ENCODE measurements at places on chromosomes 3 and 15.

GRCh38 chr15:39909007-39909406 lies 11.1 kb downstream of the GPR176 start:
- DNase-seq = no peak

DNA sequence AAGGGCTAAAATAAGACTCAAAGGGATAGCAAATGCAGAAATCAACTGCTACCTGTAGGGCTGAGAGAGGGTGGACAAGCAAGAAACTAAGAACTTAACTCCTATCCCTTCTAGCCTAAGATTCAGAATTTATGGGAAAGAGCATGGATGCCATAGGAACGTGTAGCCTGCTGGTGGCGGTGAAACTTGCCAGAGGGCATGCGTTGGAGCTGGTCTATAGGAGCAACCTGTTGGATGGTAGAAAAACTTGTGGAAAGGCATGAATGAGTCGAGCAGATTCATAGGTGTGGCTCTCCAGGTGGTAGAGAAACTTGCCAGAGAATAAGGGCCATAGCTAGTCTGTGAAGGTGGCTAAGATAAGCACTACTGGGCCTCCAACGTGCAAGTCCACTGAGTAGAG lies 137.2 kb downstream of the DOCK3 start:
- DNase-seq = no peak

DNA sequence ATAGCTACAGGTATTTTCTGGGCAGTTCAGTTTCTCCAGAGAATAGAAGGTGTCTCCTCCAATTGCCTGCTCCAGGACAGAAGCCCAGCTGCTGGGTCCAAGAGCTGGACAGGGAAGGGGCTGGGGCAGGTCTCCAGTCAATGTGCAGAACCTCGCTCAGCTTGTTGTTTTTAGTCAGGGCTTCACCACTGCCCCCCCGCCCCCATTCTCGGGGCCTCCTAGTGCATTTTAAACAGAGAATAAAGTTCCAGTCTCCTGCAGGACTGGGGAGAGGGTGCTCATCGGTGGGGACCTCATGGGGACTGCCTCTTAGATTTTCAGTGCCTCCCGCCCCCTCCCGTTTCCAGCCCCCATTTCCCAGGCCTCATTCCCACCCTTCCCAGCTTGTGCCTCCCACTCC lies 216.6 kb downstream of the XXYLT1 start:
- DNase-seq = no peak

DNA sequence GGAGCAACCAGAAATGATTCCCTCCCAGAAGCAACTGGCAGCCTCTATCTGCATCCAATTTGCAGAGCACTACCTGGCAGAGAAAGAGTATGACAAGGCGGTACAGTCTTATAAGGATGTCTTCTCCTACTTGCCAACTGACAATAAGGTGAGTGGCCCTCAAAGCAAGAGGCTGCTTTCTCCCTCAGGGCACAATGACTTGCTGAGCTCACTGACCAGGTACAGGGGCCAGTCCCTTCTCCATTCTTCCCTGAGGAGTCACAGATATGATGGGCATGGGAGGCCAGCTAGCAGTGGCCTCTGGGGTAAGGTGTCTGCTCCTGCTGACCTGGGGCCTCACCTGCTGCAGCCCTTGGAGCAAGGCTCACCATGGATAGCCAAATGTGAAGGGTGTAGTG lies 20.3 kb downstream of the CSRNP1 start:
- DNase-seq = no peak

DNA sequence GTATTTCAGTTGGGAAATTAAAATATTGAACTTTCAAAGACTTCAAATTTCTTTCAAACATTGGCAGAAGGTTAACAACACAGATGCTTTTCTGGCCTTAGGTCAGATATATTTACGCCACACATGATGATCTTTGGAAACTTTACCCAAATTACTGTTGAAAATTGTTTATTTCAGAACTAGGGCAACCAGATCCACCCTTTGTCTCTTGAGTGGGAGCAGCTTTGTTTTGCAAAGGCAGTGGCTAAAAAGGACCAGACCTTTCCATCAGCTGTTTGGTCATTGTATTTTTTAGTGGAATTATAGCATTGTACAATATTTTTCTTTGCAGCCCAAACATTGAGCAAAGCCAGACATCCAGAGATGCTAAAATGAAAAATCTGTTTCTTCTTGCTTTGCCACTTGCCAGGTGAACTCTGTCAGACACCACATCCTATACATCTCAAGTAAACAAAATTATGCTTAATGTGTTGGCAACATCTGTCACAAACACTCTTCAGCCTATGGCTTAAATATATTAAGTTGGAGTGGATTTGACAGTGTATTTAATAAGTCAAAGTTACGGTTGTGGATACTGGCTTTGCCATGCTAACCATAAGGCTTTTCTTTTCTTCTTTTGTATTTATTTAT lies 651.9 kb downstream of the RBMS3 start:
- DNase-seq = no peak

GRCh38 chr15:99181545-99181971 lies 67.8 kb downstream of the TTC23 start:
- DNase-seq = peak; percentile 5

DNA sequence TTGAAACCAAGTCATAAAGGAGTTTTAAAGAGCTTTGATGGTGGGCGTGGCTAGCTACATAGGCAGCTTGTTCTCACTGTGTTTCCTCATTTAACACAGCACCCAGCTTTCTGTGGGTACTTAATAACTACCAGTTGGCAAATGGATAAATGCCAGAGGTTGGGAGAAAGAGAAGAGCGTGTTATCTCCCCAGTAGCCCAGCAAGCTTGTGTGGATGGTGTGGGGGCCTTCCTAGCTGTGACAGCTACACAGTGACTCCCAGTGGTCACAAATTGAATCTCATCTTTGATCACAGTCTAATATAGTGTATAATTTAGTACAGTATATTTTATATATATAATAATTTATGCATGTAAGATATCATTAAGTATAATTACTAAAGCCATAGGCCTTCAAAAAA lies 984.1 kb downstream of the EPHA3 start:
- DNase-seq = no peak

- no peak for DNase-seq
Measured at GRCh38 chr15:26758079-26758478, 14.8 kb downstream of the GABRB3 start.

DNA sequence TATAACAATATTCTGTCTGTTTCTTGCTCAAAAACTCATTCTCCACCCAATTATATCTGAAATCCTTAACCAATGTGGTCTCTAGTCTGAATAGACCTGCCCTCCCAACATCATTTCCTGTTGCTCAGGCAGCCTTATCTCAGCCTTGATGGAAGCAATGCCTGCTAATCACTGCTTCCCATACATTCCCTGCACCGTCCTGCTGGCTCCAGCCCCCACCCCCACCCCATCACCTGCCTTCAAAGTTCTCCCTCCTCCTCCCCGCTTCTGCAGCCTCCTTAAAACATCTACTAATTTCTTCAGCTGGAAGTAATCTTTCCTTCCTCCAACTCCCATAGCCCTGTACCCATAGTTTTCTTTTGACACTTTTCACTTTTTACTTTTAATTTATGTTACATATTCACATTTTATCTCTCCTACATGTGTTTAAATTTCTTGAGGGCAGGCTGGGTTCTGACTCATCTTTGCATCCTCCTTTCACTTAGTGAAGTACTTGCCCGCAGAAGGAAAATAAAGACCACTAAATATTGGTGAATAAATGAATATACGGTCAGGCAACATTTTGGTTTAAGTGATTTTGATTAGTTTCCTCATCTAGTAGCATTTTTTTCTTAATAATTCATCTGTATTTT lies 98.2 kb downstream of the MEIS2 start:
- no peak for DNase-seq

DNA sequence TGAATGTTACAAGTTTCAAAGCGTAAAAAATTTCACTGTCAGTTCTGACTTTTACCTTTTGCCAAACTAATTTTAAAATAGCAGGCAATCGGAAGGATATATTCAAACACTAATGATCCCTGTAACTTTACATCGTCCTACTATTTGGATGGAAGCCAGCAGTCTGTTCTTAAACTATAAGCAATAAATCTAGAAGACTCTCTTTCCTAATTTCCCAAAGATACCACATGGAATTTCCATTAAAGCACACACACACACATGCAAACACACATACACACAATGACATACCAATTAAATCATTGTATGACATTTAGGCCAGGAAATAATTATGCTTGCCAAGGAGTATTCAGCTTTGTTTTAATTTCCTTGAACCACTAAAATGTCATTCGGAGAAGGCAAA lies 32.0 kb downstream of the IL17RD start:
- DNase-seq = no peak

GRCh38 chr15:41941644-41942415 lies 30.5 kb downstream of the EHD4 start:
- no peak for DNase-seq

- DNase-seq = no peak
Measured at GRCh38 chr3:151085889-151086483, 522 bp downstream of the MED12L start.

GRCh38 chr15:63038926-63039673 lies 3.4 kb upstream of the TPM1 start:
- DNase-seq = no peak

- no peak for DNase-seq
Measured at GRCh38 chr3:38823722-38824121, 7.7 kb upstream of the SCN10A start.

DNA sequence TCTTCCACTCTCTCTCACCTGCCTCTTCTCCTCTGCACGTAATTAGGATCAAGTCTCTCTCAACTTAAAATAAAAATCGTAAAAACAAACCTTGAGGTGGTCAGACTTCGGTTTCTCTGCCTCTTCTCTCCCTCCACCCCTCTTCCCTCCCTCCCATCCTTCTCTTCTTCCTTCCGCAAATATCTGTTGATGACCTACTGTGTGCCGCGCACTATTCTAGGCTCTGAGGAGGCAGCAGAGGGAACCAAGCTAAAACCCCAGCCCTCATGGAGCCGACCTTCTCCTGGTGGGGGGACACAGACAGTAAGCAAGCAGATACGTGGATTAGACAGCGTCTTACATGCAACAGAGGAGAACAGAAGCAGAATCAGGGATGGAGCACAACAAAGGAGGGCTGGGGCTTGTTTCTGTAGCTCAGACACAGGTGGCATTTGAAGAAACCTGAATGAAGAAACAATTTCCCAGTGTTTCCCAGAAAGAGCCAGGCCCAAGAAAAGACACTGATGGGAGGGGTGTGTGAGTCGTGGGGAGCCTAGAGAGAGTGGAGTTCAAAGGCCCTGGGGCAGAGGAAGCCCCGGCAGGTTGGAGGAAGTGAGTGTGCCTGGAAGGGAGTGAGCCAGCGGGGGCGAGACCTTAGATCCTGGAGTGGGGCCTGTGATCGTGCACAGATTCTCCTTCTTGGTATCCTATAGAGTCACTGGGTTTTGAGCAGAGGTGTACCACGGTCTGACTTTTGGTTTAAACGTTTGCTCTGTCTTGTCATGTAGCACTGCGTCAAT lies 80.5 kb downstream of the TOP2B start:
- DNase-seq = no peak

DNA sequence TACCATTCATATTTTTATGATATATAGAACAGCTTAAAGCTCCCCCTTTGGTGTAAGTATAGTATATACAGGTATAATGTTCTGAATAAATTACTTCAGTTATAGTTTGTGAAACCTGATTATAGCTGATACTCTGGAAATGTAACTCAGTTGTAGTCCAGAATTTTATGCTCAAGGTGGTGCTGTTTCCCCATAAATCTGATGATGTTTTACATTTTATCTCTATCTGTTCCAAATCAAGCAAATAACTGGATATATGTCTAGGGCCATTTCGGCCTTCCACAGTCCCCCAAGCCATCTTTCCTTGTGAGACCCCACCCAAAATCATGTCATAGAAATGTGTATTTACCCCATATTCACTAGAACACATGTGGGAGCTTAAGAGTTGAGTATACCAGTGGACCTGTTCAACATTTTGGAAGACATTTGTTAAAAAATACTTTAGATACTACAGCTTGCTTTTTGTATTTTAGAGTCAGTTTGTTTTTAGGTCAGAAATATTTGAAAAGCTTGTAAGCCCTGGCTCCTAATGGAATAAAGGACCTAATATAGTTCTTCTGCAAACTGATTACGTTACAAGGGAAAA lies 107.1 kb downstream of the ATG7 start:
- no peak for DNase-seq

DNA sequence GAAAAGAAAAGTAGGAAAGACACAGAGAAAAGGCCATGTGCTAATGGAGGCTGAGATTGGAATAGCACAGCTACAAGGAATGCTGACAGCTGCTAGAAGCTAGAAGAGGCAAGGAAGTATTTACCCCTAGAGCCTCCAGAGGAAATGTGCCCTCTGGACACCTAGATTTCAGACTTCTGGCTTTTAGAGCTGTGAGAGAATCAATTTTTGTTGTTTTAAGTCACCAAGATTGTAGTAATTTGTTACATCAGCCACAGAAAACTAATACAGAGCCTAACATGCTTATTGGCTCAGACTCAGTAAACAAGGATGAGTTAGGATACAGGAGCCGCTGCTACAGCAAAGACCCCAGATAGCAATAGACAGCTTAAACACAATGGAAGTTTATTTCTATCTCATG lies 33.1 kb upstream of the GLCE start:
- DNase-seq = no peak

GRCh38 chr3:107218864-107219269 lies 158.4 kb upstream of the CCDC54 start:
- no peak for DNase-seq

DNA sequence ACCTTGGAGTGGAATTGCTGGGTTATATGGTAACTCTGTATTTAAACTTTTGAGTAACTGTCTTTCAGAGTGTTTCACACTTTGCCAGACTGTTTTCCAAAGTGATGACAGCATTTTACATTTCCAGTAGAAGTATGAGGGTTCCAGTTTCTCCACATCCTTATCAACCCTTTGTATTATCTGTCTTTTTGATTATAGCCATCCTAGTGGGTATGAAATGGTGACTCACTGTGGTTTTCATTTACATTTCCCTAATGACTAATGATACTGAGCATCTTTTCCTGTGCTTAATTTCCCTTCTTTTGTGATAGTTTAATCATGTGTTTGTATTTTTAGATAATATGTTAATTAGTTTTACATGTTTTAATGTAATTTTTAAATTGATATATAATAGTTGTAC lies 138.1 kb upstream of the DAZL start:
- no peak for DNase-seq

- no peak for DNase-seq
Measured at GRCh38 chr3:6770397-6770690, 90.6 kb upstream of the GRM7 start.

DNA sequence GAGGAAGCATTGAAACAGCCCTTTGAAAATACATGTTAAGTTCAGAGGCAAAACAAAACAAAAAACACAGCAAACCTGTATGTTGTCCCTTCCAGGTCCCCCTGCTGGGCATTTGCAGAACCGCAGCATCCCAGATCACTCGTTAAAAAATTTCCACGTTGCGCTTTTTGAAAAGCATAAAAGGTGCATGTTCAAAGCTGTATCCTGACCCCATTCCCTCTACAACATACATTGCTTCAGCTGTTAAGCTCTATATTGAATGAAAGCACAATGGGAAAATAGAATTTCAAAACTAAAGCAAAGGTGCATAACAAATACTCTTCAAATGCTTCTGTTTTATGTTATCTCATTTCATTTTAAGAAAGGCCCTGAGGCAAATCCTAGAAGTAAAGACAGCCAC lies 328.3 kb downstream of the THSD4 start:
- no peak for DNase-seq
